ENCODE measurements at places on chromosomes 5 and 9.

DNA sequence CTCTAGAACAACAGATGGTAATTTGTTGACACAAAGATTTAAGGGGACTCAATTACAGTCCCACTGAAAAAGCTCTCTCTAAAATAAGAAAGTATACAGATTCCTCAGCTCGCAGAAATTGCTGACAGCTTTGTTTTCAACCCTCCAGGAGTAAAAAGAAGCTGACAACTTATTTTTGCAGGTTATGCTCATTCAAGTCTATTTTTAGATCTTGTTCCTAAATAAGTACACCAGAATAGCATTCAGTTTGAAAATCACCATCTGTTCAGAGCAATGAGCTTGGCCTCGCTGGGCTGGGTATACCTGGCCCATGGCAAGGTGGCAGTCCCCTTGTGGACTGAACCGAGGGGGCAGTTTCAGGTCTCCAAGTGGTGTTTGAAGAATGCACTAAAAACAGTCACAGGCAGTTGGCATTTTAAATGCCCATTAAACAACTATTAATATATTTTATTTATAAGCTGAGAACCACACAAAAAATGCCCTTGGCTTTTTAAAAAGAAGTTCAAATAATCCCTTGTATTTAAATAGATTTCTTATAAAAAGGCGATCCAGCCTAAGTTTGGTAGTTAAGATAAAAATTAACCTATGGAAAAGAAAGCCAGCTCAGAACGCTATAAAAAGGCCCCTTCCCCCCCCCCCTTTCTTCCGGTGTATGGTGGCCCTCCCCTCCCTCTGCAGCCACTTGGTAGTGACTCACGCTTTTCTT, 169.2 kb downstream of the AUH start:
- DNase-seq, result no peak

DNA sequence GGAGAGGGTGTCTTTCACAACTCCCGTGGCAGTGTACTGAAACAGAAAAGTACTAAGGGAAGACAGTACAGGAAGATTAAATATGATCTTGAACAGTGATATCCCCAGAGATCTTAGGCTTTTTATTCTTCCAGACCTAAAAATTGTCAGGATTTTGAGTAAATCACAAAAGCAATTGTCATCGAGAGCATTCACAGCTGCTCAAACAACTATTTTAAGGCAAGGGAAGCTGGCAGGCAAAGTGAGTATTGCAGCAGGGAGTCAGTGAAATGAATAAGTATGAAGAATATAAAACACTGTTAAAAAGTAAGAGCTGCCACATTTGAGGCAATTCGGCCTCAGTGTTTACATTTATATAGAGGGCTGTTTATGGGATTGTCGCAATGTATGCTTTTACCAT, 479.0 kb downstream of the CAAP1 start:
- DNase-seq, result no peak

DNA sequence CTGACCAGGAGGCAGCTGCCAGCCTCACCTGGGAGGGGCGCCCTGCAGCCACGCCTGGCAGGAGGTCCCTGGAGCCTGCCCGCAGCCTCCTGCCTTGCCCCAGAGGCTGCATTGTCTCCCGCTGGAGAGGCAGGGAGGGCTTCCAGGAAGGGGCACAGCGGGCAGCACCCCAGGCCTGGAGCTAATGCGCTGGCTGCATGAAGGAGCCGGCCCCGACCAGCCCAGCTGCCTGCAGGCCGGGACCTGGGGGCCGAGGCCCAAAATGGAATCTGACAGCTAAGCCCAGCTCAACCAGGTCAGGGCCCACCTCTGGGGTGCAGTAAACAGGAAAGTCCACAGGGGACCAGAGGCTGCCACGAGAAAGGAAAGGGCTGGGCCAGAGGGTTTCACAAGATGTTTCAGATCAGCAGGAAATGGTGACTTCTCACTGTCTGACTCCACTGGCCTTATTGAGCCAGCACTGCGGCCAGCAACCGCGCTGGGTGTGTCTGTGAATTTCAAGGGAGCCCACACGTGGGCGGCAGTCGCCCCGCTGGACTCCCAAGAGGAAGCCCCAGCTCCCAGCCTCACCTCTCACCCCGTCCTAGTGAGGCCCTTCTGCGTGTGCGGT, 18.6 kb upstream of the NOTCH1 start:
- DNase-seq, result no peak

DNA sequence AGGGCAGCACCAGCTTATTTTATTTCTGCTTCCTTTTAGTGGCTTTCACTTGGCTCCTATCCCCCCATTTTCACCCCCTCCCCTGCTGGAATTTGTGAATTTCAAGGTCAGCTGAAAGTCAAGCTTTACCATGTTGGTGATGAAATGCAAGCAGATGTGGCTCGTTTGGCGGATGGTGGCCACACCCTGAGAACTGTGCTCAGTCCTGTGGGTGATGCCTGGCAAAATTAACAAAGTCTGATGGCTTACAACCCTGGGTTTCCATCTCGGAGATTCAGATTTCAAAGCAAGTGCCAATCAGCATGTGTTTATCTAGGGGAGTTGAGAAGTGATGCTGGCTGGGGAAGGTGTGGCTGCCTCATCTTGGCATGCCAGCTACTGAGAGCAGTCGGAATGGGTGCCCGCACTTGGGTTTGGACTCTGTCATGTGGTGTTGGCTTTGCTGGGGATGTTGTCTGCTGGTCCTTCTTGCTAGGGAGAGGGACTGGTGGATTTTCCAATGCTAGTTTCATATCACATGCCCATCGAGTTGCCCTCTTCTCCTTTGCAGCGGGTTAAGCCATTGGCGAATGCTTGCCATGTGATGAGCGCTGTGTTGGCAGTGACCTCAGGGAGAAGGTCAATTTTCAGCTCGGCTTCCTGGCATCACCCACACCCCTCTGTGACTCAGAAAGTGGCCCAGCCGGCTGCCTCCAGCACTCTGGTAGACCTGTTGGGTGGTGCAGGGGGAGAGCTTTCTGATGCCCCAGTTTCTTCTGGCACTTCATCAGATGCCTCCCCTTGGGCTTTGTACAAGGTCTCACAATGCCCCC, 77.0 kb upstream of the PITX1 start:
- DNase-seq, result no peak

DNA sequence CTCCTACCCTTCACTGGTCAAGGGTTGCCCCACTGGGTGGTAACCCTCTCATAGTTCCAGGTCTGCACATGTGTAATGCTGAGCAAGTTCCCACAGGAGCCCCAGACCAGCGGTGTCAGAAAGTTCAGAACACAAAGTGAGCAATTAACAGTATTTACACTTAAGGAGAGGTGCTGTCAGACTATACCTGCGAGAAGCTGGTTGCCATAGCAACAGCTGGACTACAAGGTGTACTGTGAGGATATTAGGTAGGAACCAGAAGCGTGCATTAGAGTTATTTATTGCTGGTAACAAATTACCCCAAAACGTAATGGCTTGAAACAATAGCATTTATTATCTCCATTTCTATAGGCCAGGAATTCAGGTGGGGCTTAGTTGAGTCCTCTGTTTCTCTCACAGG, 317.0 kb upstream of the RPS23 start:
- no peak for DNase-seq

- no peak for DNase-seq
Measured at GRCh38 chr9:95841377-95841776, 34.1 kb upstream of the ERCC6L2 start.

DNA sequence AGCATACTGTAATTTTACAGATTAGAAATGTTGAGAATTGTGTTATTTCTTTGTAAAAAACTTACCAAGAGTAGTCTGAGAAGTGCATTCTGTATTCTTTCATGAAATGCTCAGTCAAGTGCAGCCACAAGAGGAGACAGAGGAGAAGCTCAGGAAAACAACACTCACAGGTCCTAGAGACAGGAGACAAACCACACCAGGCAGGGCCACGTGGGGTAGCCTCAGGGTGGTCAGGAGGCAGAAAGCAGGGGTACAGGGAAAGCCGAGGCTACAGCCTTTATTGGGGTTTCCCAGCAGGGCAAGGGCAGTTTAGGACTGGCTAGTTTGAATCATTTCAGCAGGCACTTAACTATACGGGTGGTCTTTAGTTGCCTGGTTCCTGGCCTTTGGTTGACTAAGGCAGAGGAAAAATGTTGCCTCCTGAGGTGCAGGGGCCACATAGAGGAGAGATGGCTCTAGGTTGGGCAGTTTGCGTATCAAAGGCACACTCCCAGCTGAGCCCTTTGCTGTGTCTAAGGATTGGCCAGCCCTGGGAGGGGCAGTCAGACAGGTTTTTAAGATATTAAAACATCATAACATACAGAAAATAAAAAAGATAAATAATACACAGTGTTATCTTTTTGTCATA, 230.9 kb upstream of the ANKRD55 start:
- no peak for DNase-seq

DNA sequence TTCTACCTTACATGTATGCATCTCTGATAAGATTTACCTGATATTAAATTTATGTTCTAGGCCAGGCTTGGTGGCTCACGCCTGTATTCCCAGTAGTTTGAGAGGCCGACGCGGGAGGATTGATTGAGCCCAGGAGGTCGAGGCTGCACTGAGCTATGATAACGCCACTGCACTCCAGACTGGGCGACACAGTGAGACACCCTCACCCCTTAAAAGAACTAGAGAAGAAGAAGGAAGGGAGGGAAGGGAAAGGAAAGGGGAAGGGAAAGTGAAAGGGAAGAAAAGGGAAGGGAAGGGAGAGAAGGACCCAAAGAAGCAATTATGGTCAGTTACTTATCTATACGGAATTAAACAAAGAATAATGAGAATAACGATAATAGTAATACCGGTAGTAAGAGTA, 1.2 kb upstream of the RFK start:
- DNase-seq, result no peak

GRCh38 chr5:62581836-62582597, 3.4 kb downstream of the LRRC70 start:
- DNase-seq, result no peak

GRCh38 chr9:69937360-69937759, 106.3 kb upstream of the MAMDC2 start:
- DNase-seq, result no peak

- DNase-seq, result no peak
Measured at GRCh38 chr5:24391816-24392215, 253.0 kb downstream of the CDH10 start.

DNA sequence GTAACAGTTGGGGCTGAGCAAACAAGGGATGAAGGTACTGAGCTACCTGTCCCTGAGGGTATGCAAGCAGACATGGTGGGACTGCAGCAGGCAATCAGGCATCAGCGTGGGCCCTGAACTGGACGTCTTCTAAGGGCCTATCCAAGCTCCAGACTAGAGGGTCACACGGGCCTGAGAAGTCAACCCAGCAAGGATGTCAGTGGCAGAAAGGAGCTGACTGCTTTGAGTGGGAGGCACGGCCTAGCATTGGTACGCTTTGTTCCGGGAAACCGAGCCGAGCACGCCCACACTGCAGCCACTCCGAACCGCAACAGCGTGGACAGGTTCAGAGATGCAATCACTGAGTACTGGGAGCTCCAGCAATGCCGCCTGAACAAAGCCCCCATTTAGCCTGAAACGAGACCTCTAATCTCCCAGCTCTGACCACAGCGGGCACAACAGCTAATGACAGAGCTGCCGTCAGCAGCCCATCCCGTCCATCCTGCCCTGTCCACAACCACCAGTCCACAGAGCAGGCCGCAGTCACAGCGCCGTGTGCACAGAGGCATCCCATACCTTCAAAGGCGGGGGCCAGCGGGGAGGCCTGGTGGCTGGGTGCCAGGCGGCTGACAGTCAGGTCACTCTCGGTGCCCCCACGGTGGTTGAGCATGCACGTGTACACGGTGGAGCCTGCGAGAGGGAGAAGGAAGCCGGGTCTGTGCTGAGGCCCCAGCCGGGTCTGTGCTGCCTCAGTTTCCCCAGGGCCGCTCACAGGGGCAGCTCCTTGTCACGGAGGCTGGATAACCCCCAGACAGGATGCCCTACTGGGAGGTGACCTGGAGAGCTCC, 44.2 kb downstream of the SARDH start:
- DNase-seq, result no peak

DNA sequence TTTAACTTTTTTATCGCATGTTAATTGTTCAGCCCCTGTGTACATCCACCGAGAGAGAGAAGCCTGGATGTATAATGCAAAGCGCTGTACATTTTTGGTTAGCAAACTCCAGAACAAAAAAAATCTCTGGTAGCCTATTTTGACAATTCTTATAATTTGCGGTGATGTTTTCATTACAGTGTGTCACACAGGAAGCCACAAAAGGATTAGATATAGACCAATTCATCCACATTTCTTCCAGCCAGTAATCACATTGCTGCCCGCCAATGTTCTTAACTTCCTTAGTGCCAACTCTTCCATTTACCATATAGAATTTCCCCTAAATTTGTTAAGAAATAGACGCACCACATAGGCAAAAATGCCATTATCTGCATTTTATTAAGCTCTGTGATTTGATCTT, 435.6 kb downstream of the EFNA5 start:
- DNase-seq, result no peak

GRCh38 chr5:43315682-43316081, 2.5 kb upstream of the HMGCS1 start:
- DNase-seq, result no peak

GRCh38 chr5:17448877-17449276, 49.2 kb upstream of the TAF11L2 start:
- no peak for DNase-seq

DNA sequence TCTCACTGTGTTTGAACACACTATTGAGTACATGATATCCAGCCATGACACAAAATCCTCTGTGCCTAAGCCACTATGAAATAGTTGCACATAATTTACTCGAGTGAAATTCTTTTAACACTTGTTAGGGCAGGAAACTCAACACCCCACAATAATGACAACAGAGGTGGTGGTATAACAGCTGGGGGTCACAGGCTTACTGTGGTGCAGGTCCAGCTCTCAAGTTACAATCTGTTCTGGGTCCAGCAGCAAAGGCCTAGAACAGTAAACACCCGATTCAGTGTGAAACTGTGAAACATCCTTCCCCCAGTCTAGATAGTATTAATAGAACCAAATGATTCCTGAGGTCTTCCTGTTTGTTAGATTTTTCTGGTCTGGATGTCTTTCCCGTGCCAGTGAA, 102.9 kb upstream of the APC start:
- DNase-seq, result no peak

- DNase-seq, result no peak
Measured at GRCh38 chr9:96478829-96479371, 28.9 kb downstream of the HABP4 start.

GRCh38 chr9:98550206-98550820, 158.4 kb downstream of the GABBR2 start:
- no peak for DNase-seq

DNA sequence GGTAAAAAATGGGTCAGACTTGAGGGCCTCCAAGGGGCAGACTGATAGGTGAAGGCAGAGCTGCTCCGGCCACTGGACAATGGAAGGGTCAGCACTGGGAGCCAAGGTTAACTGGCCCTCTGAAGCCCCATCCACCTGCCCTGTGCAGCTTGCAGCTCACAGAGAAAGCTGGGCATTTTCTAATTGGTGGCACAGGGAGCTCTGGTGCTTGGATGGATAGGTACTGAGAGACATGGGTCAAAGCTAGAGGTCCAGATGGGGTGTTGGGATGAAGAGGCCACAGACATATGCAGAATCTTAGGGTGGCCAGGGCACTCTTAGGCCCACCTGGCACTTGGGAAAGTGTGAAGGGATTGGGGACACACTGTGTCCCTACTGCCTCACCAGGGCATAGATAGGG, 29.5 kb upstream of the SARDH start:
- no peak for DNase-seq

DNA sequence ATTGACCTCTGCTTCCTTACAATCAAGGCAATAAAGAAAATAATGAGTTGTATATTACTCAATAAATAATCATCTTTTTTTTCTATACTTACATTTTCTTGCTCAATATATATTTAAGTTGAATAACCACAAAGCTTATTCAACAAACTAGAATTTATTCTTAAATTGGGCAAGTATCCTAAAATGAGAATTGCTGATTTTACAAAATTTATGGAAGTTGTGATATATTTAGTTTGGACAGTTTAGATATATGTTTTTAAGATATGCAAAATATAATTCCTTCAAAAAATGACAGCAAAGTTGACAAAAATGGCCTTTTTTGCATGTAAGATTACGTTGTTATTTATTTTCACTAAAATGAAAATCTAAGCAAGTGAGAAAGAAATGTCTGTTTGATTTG, 305.7 kb upstream of the GRIN3A start:
- DNase-seq, result no peak
